ENCODE measurements at places on chromosomes 6 and 20. TPM values are rescaled to one million over a fixed set of nuclear protein-coding genes. Genes with fewer than 3 reads are reported as not detected.

TIAM2 gene
- total RNA-seq: 5.6 TPM

DDO gene
- total RNA-seq: not detected

DNA sequence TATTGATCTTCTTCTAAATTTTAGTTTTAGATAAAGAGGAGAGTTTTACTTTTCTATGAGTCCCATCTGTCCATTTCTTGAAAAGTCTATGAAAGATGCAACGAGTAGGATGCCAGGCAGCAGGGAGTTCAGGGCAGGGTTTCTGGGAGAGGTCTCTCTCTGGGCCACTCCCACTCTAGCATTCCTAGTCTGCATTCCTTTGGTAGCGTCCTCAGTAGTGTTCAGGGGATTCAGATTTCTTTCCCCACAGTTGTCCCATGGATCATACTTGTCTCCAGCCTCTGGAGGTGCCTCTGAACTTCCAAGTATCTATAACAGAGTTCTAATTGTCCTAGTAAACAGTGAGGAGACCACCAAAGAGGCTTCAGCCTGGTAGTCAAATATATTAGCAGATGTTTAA lies 225.3 kb downstream of the RIMS1 start:
- no peak for DNase-seq

GRCh38 chr6:39543095-39543494 lies 182.1 kb downstream of the KIF6 start:
- DNase-seq: no peak

- no peak for DNase-seq
Measured at GRCh38 chr20:23445596-23446217, 6.2 kb downstream of the CSTL1 start.

OR2J3 gene
- not detected for total RNA-seq

MPIG6B gene
- total RNA-seq: 0.19 TPM

All from activated CD4-positive, alpha-beta T cell treated with anti-CD3 and anti-CD28 coated beads, Interleukin-2, amount 10 ng/mL, durations not matched to agents 7 days and 5 days (primary cell).